Right lung (tissue), 10 donors: ENCODE measurements at places on chromosomes 4 and X. TPM values are rescaled to one million over a fixed set of nuclear protein-coding genes. Genes with fewer than 3 reads are reported as not detected.

CT83 gene
- polyA plus RNA-seq: not detected

TRO gene
- polyA plus RNA-seq: 92.2 TPM

ATP1B4 gene
- 0.04 TPM for polyA plus RNA-seq

SPATA4 gene
- 1.4 TPM for polyA plus RNA-seq

PROM1 gene
- polyA plus RNA-seq: 23.7 TPM

MRFAP1L1 gene
- polyA plus RNA-seq: 142 TPM

CLTRN gene
- 2.3 TPM for polyA plus RNA-seq

NEIL3 gene
- polyA plus RNA-seq: 7.9 TPM

CSAG1 gene
- not detected for polyA plus RNA-seq

PHEX gene
- polyA plus RNA-seq: 10.5 TPM

LAMTOR3 gene
- 84.7 TPM for polyA plus RNA-seq

CD38 gene
- polyA plus RNA-seq: 1.5 TPM

RHOXF2 gene
- 0.20 TPM for polyA plus RNA-seq

ZGRF1 gene
- polyA plus RNA-seq: 30.3 TPM

HOPX gene
- 46.2 TPM for polyA plus RNA-seq

GATA1 gene
- 0.89 TPM for polyA plus RNA-seq

KCNIP4 gene
- 5.2 TPM for polyA plus RNA-seq

ZNF330 gene
- 60.6 TPM for polyA plus RNA-seq

SPATA18 gene
- 2.2 TPM for polyA plus RNA-seq

ZNF185 gene
- 22.2 TPM for polyA plus RNA-seq

BANK1 gene
- 2.5 TPM for polyA plus RNA-seq

EMCN gene
- 38.3 TPM for polyA plus RNA-seq

MAGEA9B gene
- not detected for polyA plus RNA-seq

CENPVL1 gene
- not detected for polyA plus RNA-seq

FGF2 gene
- polyA plus RNA-seq: 6.8 TPM

MAGEA10 gene
- not detected for polyA plus RNA-seq

ADGRG2 gene
- 1.7 TPM for polyA plus RNA-seq

ADH1C gene
- polyA plus RNA-seq: 21.1 TPM

MAGEB16 gene
- polyA plus RNA-seq: not detected

PNMA6F gene
- polyA plus RNA-seq: not detected

DCAF4L1 gene
- polyA plus RNA-seq: 0.13 TPM

MPC1L gene
- polyA plus RNA-seq: not detected

MAGEE1 gene
- 4.7 TPM for polyA plus RNA-seq

SMIM10 gene
- 8.4 TPM for polyA plus RNA-seq

MTMR8 gene
- 1.4 TPM for polyA plus RNA-seq

EBP gene
- 34.0 TPM for polyA plus RNA-seq

CPLX1 gene
- polyA plus RNA-seq: 1.7 TPM

SYP gene
- 2.8 TPM for polyA plus RNA-seq

PLAC8 gene
- polyA plus RNA-seq: 8.7 TPM

SLC38A5 gene
- 58.8 TPM for polyA plus RNA-seq

RTL9 gene
- 0.33 TPM for polyA plus RNA-seq

SHROOM3 gene
- polyA plus RNA-seq: 15.0 TPM

SOWAHD gene
- 0.54 TPM for polyA plus RNA-seq

SHROOM2 gene
- 13.5 TPM for polyA plus RNA-seq

MGARP gene
- polyA plus RNA-seq: 0.38 TPM

CFAP99 gene
- 1.9 TPM for polyA plus RNA-seq

STPG2 gene
- polyA plus RNA-seq: 0.34 TPM

TEX11 gene
- 0.04 TPM for polyA plus RNA-seq

DCAF8L2 gene
- polyA plus RNA-seq: not detected

DKK2 gene
- polyA plus RNA-seq: 3.8 TPM

NLRP2B gene
- polyA plus RNA-seq: not detected

PDE5A gene
- polyA plus RNA-seq: 66.3 TPM
